ENCODE measurements at places on chromosomes 11 and 22.

GRCh38 chr11:1696608-1697570 is at the start of gene KRTAP5-6:
Gene KRTAP5-6, plus strand, starts transcription at chr11:1697195. Its CDS starts 51 bp downstream, at chr11:1697246.
- DNase-seq = no peak

GRCh38 chr11:126329644-126330211 is 25.8 kb upstream of the ST3GAL4 start:
- DNase-seq = no peak

DNA sequence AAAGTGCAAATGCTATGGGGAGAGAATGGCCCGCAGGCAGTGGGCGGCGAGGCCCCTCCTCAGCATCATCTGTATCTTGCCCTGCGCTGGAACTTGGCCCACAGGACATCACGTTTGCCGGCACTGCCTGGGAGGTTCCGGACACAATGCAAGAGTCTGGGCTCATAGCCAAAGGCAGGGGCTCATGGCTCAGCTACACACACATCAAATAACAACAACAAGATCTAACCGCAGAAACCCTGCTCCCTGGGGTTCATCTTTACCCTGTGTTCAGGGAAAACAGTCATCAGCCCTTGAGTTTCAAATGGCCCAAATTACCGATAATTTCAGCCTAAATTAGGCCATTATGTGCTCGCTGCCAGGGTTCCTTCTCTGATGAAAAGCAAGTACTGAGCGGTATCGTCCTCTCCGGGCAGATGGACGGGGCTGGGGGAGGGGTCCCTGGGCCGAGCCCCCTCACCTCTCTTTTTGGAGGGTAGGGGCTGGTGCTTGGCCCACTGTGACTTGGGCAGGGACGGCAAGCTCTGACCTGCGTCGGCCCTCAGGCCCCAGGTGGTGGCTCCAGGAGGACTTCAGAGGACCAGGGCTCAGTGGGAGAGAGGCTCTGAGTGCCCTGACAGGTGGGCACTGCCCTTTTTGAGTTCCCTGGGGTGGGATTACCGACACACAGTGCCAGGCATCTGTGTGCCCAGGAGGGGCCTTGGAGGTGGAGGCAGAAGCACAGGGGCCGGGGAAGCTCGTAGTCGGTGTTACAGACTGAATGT is 25.0 kb upstream of the GAL start:
- no peak for DNase-seq

GRCh38 chr22:35316751-35317150 is 17.1 kb downstream of the TOM1 start:
- no peak for DNase-seq

GRCh38 chr22:31393893-31394292 is 5.5 kb upstream of the DRG1 start:
- DNase-seq = no peak

DNA sequence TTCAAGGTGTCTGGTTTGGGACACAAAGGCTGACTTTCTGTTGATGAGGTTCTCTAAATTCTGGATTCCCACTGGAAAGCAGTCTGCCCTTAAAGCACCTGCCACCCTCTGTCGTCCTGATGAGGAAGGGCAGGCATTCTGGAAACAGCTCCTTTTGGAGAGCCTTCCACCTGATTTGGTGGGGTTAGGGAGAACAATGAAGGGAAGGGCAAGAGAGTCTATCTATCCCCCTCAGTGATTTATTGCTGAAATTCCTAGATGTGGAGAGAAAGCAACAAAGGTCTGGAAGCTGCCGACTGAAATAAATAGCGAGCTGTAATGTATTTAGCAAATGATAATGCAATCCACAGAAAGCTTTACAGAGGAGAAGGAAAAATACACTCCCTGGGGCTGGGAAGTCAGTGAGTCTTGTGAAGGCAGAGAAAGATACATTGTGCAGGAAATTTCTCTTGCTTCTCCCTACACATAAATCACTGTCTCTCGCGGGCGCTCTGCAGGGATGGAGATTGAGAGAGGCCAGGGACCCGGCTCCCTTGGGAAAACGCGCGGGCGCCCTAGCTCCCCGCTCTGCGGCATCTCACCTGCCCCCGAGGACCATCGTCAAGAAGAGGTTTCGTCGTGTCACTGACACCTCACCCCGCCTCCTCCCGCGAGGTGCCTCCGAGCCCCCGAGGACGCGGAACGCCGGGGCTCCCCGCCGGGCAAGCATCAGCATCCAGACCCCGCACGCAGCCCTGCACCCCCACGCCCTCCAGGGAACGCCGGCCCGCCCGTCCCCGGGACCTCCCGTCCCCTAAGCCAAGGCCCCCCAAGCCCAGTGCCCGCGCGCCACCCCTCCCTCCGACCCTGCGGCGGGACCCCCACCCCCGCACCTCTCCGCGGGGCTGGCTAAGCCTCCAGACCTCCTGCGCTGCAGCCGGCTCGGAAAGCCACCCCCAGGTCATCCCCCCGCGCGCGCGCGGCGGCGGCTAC is 673 bp downstream of the CDON start:
- peak; percentile 11 for DNase-seq

DNA sequence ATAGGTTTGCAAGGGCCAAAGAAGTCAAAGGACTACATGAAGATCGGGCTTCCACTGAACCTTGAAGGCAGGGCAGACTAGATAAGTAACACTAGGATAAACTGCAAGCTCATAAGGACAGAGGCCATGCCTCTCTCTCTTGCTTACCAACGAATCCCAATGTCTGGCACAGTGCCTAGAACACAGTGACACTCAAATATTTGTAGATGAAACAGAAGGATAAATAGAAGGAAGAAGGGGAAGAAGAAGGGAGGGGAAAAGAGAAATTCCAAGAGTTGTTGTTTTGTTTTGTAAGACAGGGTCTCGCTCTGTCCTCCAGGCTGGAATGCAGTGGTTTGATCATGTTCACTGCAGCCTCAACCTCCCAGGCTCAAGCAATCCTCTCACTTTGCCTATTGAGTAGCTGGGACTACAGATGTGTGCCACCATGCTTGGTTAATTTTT is 26.9 kb downstream of the SIK3 start:
- DNase-seq = no peak

GRCh38 chr11:58626934-58627483 is 4.5 kb downstream of the CNTF start:
- DNase-seq = no peak

DNA sequence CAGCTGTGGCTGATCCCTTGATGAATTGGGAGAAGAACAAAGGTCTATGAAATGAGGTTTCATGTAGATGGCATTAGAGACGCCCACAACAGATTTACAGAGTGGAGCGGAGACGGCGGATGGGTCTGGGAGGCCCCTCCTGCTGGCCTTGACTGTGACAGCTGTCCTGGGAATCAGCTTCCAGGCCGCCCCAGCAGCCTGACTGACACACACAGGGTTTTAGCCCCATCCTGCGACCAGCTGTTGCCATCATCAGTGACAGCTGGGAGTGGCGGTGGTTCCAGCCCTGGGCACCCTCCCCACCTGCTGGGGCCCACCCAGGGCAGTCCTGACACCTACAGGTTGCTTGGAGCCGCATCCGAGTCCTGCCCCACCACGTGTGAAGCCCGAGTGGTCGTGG is 64.0 kb upstream of the PPP6R3 start:
- DNase-seq = no peak

DNA sequence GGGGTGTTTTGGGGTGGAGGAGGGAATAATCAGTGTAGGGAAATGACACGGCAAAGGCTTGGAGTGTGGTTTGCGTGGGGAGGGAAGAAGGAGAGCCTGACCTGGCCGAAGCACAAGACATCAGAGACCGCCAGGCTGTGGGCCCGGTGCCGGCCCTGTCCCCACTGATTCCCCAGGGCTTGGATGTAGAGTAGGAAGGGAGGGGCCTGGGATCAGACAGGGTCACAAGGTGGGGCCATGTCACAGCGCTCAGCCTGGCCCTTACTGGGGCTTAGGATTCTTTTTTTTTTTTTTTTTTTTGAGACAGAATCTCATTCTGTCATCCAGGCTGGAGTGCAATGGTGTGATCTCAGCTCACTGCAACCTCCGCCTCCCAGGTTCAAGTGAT is 9.8 kb downstream of the PICK1 start:
- no peak for DNase-seq

DNA sequence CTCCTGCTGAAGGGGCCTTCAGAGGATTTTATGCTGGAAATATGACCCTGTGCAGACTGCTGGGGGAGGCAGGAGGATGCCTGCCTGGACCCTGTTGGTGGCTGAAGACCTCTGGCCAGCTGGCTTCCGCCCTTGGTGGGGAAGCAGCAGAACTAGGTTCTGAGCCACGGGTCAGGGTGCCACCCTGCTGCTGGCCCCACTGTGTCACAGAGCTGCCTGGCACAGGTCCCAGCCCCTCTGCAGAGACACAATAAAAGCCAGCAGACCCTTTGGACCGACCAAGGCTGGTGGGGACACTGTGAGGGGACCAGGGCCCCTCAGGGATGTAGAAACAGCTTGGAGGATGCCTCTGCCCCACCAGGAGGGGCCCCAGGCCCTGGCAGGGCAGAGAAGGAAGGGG is 6.9 kb upstream of the SREBF2 start:
- no peak for DNase-seq

DNA sequence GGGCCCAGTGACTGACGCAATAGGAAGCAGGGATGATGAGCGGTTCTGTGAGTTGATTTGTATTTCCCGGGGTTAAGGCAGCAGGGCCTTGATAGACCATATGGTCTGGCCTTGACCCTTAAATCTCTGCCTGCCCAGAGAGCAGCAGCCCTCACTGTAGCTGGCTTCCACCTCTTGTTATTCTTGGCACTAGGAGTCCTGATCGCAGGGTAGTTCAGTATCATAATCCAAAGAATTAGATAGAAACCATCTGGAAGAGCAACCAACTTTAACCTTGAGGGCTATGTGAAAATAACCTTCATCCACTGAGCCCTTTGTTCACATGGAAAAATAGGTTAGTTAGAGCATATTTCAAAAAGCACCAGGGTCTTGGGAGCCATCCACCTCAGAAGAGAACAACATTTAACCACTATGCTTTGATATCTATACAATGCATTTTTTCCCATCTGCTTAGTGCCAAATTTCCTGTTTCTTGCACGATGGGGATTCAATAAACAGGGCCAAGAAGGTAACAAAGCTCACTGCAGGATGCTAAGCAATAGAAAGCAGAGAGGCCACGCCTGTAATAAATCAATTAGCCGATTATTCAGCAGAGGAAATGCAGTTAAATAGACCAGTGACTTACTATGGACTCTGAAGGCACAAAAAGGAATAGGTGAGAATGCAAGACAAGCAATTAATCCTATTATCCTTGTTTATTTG is 761.3 kb downstream of the OPCML start:
- DNase-seq = no peak

DNA sequence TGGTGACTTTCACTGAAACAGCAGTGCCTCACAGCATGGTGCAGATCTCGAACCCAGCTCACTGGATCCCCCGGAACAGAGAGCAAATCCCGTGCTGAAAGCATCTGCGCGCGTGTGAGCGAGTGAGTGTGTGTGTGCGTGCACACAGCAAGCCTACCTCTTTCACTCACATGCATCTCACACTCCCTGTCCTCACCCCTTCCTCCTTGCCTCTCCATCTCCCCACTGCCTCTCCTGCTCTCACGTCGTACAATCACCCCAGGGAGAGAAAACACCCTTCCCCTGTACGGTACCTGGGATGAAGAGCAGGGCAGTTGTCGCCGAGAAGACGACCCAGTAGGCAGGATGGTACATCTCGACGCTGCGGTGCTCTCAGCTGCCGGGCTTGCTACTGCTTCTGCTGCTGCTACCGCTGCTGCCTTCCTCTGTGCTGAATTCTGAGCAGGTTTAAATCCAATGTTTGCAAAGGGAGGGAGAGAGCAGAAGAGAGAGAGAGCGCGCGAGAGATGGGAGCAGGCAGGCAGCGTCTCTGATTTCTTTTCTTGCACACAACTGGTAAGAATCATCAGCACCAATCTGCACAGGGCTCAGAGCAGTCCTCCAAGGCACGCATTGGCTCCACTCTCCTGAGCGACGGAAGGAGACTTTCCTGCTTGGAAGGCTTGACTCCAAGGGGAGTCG is at the start of gene OPCML:
Gene OPCML (minus strand): TSS at position 531 of the 681 bp plus-strand sequence.
- peak; percentile 63 for DNase-seq

DNA sequence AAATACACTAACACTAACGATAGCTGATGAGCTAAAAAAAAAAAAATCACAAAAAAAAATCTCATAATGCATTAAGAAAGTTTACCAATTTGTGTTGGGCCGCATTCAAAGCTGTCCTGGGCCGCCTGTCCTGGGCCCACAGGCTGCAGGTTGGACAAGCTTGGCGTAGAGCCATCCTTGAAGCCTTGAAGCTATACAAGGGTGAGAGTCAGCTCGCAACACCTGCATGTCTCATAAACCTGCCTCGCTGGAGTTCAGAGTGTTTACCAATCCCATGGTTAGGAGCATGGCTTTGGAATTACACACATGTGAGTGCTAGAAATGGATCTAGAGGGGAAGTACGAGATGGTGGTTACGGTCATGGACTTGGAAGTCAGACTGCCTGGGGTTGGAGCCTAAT is 453.7 kb downstream of the INSC start:
- DNase-seq = no peak

- no peak for DNase-seq
Measured at GRCh38 chr11:10004526-10005113, 289.4 kb downstream of the SBF2 start.

DNA sequence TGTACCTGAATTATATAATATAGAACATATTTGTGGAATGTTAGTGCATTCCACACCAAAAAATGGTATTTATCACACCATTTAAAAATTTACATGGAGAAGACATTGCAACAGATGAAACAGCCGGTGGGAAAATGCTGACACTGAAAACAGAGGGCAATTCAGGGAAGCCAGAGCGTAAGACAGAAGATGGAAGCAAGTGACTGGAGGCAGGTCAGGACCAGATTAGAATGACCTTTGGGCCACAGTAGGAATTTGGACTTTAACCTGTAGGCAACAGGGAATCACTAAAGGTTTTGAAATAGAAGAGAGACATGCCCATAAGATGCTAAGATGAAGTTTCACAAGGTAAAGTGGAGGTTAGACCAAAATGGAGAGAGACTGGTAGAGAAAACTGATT is 60.5 kb downstream of the METTL15 start:
- DNase-seq = no peak

DNA sequence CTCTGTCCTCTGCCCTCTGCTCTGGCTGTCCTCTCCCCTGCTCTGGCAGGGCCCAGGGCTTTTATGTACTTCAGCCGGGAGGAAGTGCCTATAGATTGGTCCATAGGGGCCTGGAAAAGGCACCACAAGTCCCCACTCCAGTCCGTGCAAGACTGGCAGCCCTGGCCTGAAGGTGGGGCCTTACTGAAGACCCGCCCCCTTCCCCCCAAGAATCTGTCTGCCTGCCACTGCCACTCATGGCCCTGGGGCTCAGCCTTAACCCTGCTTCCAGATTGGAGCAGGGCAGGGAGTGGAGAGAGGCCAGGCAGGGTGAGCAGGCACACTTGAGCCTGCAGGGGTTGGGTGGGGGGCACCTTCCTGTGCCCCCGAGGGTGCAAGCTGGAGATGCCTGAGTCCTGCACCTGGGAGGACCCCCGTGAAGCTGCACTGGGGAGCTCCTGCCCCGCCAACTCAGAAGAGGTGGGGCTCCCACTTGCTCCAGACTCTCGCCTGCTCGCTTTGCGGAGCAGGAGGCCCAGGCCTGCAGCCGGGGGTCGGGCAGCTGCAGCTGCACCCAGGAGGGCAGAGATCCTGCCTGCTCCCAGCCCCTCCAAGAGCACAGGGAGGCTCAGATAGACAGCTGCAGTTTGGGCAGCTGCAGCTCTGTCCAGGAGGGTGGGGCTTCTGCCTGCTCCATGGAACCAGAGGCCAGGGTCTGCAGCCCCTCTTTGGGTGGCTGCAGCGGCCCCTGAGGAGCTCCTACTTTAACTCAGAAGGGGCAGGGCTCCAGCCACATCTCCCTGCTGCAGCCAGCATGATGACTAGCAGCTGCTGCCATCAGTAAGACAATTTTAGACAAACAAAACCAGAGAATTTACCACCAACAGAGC is 51.0 kb upstream of the SC5D start:
- DNase-seq = no peak

- DNase-seq = no peak
Measured at GRCh38 chr11:34997952-34998528, 81.6 kb downstream of the PDHX start.

GRCh38 chr11:15711311-15711710 is 596.6 kb downstream of the INSC start:
- DNase-seq = no peak

Measured in occipital lobe (tissue), 3 donors.